ENCODE measurements at places on chromosomes 1 and 21.

GRCh38 chr1:112444269-112444668, 48.3 kb downstream of the CTTNBP2NL start:
- no peak for DNase-seq

DNA sequence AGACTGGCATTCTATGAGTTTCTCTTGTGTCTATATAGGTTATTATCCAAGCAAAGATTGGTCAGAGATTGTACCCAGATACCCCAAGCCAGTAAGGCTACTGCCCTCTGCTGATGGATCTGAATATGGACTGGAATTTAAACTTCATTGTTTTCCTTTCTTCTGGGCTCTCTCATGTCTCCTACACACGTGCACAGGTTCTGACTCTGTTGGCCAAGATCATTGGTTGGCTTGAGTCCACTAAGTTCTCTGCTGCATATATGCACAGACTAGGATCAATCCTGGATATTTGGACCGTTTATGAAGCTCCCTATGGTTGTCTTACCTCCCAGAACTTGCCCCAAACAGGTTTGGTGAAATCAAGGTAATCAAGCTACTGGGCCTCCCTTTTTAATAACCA, 69.7 kb downstream of the CC2D1B start:
- no peak for DNase-seq

- DNase-seq, result no peak
Measured at GRCh38 chr1:235106457-235106856, 22.2 kb downstream of the TOMM20 start.

DNA sequence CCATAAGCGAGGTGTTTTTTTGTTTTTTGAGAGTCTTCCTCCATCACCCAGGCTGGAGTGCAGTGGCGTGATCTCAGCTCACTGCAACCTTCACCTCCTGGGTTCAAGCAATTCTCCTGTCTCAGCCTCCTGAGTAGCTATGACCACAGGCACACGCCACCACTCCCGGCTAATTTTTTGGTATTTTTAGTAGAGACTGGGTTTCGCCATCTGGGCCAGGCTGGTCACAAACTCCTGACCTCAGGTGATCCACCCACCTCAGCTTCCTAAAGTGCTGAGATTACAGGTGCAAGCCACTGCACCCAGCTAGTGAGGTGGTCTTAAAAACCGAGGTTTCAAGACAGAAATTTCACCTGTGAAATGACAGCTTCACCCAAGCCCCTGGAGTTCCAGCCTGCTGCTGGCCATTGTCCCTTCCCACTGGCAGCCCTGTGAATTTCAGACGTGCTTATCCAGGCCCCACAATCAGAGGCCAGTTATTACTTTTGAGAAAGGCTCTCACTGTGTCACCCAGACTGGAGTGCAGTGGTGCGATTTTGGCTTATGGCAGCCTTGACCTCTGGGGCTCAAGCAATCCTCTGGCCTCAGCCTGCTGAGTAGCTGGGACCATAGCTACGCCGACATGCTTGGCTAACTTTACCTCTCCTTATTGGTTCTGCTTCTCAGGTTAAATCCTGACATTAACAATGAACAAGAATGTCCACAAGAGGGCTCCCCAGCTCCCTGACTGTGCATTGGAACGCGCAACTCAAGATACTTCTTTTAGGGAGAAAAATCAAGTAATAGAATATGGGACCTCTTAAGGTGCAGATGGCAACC, 19.4 kb downstream of the ENO1 start:
- DNase-seq, result peak; percentile 8

- DNase-seq, result no peak
Measured at GRCh38 chr1:99731384-99731783, 35.1 kb downstream of the FRRS1 start.

- DNase-seq, result no peak
Measured at GRCh38 chr1:170351366-170351946, 180.5 kb upstream of the GORAB start.

- DNase-seq, result no peak
Measured at GRCh38 chr1:39088658-39089057, 62.5 kb downstream of the NDUFS5 start.

DNA sequence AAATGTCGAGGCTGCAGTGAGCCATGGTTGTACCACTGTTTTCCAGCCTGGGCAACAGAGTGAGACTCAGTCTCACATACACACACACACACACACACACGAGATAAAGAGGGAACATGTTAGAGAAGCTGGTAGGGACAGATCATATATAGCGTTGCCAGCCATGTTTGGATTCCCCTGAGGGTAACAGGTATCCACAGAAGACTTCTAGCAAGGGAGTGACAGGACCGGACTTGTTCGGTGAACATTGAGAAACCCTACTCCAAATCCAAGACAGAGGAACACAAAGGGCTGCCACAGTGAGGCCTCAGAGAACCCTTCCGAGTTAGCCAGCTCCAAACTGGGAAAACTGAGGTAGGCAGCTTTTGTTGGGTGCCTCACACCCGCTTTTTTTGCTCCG, 3.7 kb upstream of the SARS1 start:
- DNase-seq, result no peak

DNA sequence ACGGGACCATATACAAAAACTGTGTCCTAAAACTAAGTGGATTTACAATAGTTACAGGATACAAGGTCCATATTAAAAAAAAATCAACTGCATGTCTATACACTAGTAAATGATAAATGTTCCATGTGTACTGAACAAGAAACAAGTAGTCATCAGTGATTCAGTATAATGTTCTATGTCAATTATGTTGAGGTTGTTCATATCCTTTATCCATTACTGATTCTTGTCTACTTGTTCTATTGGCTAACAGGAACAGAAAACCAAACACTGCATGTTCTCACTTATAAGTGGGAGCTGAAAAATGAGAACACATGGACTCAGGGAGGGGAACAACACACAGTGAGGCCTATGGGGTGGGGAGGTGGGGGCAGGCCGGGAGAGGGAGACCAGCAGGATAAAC, 90.5 kb downstream of the CDC42BPA start:
- no peak for DNase-seq

DNA sequence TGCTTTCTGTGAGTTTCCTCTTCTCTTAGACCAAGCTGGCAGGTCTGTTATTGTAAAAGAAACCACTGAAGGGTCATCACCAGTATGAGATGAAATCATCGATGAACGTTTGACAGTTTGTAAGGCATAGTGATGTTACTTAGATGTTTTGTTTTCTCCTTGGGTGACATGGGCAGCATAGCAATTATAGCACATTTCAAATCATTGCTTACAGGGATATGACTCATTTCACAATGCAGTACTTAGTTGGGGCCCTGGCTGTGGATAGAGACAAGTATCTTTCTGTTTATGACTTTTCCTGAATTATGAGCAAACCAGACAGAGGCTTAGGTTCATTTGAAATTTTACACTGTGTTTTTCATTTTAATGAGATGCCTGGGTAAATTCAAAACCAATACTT, 313.0 kb downstream of the RWDD3 start:
- no peak for DNase-seq

DNA sequence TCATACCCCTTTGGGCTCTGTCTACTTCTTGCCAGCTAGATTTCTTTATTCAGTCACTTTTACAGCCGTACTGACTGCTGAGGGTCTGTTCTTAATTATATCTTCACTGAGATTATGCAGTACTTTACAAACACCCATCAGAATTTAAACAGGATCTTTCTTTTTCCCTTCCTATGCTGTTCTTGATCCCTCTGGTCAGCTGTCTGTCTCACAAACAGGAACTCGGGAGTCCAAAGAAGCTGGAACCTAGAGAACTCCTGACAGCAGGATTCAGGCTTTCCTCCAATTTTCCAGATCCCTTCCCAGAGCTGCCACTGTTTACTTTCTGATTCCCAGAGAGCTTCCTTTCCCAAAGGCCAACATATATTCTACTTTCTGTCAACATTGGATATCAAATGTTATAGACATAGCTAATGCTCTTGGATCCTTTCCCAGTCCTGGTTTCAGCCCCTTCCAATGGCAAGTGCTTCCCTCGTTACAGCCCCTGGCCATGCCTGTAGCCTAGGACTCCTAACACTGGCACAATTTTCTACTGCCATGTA, 59.5 kb downstream of the ATP2B4 start:
- DNase-seq, result no peak

- DNase-seq, result no peak
Measured at GRCh38 chr1:93013145-93014065, 52.1 kb upstream of the DIPK1A start.

DNA sequence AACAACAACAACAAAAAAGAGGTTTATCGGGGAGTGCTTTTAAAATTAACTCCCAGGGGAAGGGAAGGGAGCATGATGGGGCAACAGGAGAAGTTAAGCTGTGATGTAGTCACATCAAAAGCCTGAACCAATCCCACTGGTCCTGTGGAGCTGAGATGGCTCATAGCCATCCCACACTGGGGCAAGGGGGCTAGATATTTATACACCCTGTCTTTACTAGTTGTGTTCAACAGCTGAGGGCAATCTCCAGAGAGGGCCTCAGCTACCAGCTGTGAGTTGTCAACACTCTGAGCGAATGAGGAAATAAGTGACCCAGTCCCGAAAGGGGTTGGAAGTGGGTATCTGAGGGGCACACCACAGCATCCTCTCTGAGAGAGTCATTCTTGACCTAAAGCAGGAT, 31.0 kb upstream of the CREG1 start:
- no peak for DNase-seq

DNA sequence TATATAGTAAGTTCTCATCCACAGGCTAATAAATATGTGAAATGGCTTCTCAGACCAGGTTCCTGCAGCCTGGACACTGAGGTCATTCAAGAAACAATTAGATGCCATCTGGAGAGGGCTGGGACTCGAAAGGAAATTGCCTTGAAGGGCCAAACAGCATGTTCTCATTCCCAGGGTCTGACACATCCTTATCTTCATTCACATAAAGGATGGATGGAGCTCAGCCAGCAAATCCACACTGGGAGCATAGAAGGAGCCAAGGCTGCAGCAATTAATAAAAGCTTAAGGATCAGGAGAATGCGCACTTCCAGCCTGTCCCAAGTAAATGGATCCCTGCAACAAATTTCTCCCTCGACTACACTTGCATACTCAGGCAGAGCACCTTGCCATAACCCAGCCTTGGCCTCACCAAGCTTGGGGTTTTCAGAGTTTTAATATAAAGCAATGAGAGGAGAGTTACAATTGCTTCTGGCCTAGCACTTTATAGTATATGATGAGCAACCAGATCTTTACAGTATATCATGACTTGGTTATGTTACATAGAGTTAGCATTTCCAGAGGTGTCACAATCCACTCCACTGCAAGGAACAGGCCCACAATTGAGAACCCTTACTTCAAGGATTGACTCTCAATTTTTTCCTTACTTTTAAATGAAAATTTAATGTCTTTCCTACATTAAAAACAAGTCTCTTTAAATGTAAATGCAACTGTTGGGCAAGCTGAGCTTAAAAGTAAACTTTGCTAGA, 55.9 kb downstream of the BCAR3 start:
- no peak for DNase-seq

DNA sequence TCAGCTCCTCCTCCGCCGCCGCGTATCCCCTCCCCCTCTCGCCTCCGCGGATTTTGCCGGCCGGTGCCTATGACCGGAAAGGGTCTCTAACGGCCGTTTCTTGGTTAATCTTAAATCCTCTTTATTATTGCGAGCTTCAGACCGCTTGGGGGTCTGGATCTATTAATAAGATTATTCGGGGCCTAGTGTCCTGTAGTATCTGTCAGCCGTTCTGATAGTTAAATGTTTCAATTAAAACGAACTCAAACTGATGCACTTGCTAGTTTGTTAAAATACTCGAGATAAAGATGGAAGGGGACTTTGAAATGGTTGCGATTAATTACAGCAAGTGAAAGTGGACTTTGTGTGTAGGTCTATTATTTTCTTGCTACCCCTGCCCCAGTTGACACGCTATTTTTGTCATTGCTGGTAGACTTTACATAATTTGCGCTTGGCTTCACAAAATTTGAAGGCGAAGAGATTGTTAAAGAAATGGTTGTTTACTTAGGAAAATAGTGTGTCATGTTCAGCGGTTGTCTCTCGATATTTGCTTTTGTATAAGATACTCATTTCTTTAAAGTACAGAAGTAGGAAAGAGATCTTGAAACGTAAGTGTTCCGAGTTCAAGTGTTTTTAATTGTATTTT, 779 bp downstream of the SON start:
- no peak for DNase-seq

- no peak for DNase-seq
Measured at GRCh38 chr1:79519084-79519760, 512.7 kb upstream of the ADGRL4 start.

DNA sequence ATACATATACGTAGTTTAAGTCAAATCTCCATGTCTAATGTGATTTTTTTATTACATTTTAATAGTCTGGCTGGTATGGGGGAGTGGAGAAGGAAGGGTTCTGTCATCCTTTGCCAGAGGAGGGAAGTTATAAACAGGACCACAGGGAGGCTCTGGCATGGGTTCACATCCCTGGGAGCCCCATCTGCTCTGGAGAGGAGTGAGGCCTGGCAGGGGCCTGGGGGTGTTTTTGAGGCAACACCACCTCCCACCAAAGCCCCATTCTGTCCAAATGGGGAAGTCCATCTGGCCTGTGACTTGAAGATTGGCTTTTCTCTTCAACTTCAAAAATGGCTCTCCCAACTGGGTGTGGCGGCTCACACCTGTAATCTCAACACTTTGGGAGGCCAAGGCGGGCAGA, 15.8 kb downstream of the DISP3 start:
- no peak for DNase-seq

- DNase-seq, result no peak
Measured at GRCh38 chr1:163535401-163535800, 213.6 kb downstream of the NUF2 start.

- DNase-seq, result no peak
Measured at GRCh38 chr1:246110343-246111219, 396.5 kb downstream of the SMYD3 start.

GRCh38 chr1:43303471-43304313, 2.9 kb downstream of the TIE1 start:
- DNase-seq, result no peak

GRCh38 chr1:156693848-156694689, 11.3 kb downstream of the CRABP2 start:
- DNase-seq, result no peak

DNA sequence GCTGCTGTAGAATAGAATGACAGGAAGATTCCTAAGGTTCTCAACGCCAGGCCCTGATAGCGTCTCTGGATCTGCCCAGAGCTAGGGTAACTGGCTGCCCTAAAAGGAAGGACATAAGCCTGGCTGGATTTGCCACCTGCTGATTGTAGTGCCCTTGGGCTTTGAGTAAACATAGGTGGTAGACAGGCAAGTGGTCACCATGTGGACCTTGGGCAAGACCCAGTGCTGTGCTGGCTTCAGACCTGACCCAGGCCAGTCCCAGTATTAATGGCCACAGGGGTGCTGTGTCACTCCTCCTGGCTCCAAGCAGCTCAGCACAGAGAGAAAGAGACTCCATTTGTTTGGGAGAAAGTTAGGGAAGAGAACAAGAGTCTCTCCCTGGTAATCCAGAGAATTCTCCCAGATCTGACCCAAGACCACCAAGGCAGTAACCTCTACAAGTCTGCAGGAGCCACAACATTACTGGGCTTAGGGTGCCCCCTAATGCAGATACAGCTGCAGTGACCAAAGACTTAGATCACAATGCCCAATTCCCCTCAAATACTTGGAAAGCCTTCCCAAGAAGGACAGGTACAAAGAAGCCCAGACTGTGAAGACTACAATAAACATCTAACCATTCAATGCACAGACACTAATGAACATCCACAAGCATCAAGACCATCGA, 44.5 kb downstream of the PHTF1 start:
- DNase-seq, result no peak

GRCh38 chr1:177977141-177977540, 7.3 kb upstream of the SEC16B start:
- DNase-seq, result no peak

GRCh38 chr1:17233675-17234320, 15.1 kb upstream of the PADI3 start:
- no peak for DNase-seq

GRCh38 chr1:218895064-218895587, 278.6 kb upstream of the LYPLAL1 start:
- no peak for DNase-seq
